ENCODE measurements at places on chromosomes 1 and 21. TPM values are rescaled to one million over a fixed set of nuclear protein-coding genes. Genes with fewer than 3 reads are reported as not detected.

DNA sequence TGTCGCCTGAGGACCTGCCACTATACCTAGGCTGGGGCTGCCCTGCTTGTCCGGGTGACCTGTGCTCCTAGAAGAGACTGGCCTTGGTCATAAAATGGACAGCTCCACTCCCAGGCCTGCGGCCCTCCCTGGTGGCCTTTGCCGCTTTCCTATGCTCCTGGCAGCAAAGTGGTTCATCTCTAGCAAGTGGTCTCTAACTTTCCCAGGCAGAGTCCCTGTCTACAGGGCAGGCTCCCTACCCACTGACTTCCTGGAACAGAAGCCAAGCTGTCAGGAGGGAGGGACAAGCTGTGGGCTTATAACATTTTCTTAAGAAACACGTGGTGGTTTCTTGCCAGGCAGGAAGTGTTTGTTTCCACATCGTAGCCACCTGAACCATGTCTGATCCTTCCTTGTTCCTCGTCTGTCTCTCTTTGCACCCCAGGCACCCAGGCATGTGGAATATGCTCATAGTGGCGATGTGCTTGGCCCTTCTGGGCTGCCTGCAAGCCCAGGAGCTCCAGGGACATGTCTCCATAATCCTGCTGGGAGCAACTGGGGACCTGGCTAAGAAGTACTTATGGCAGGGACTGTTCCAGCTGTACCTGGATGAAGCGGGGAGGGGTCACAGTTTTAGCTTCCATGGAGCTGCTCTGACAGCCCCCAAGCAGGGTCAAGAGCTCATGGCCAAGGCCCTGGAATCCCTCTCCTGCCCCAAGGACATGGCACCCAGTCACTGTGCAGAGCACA is 10.1 kb downstream of the H6PD start:
- peak; percentile 70 for ATAC-seq

DNA sequence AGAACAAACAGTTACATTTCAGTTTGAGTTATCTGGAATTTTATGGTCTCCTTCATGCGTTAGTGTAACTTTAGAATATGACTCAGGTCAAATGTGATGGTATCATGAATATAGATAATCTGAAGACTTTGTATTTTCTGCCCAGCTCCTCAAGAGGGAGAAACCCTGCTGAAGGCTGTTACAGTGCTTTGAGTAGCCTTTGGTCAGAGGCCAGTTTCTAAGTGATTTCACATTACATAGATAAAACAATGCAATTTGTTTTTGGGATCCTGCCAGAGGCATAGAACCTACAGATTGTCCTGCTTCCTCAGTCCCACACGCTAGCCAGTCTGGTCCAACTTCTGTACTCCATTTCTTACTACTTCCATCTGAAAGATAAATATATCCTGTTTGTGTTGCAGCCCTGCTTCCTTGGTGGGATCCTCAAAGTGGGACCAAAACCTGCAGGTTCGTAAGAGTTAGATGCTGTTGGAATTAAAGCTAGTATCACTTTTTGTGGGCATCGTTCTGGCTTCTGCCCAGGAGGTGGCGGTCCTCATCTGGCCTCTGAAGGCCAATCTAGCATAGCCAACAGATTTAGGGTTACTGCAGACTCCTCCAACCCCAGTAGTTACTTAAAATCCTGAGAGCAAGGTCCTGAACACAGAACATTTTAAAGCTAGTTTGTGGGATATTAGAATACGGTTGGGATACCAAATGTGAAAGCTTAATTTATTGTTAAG is 645.8 kb upstream of the USP24 start:
- no peak for ATAC-seq

CD48 gene
- 2.0 TPM for total RNA-seq

OR2L8 gene
- total RNA-seq, result not detected

MTARC1 gene
- total RNA-seq, result 6.1 TPM
